ENCODE measurements at places on chromosomes 3 and 15.

GRCh38 chr3:191070201-191070600, 128.8 kb upstream of the OSTN start:
- no peak for DNase-seq

DNA sequence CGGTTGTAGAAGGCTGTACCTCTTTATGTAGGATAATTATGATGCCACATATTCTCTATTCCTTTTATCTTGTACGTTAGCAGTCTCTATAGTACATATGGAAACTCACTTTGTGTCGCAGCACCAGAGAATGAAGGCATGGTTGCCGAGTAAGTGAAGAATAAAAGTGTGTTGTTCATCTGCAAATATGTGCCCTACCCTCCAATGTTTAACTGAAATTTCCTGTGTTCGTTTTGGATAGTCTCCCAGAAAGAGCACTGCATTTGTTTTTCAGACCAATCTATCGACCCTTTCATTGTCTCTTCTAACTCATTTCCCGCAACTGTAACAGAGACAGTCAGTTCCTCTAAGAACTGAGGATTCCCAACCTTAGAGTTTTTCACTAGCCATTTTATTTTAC, 592.8 kb downstream of the TUSC7 start:
- no peak for DNase-seq

- no peak for DNase-seq
Observed at GRCh38 chr3:85760342-85760741, 801.6 kb downstream of the CADM2 start.

DNA sequence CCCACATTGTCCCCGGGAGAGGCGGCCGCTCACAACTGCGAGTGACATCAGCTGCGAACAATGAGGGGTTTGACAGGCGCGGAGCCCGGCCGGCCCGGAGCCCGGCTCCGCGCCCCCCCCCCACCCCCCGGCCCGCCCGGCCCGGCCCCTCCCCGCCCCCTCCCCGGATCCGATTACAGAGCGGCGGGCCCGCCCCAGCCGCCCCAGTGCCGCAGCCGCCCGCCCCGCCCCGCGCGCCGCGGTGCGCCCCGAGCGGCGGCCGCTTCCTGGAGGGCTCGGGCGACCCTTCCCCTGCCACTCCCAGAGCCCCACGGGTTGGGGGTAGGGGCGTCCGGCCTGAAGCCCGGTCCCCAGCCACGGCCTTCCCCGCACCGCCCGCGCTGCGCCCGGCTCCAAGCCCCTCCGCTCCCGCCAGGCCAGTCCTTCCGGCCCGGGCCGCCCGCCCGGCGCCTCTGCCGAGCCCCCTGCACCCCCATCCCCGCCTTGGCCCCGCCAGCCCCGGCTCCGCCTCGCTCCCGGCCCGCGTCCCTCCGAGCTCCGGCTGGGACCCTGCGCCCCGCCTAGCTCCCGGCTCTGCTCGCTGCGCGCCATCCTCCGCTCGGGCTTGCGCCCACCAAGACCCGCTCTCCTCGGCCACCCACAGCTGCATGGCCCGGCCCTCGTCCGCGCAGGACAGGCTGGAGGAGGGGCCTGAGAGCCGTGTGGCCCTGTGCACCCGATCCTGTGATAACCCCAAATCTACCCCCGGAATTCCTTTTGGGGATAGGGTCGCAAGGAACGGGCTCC, at the start of gene PCBP4:
TSS of gene PCBP4 (minus strand) at position 71 of the 786 bp plus-strand sequence. CDS start 6,214 bp downstream, outside the sequence.
- DNase-seq: no peak
